ENCODE measurements at places on chromosomes 13 and 19. TPM values are rescaled to one million over a fixed set of nuclear protein-coding genes. Genes with fewer than 3 reads are reported as not detected.

Gene LRRC63
- not detected for total RNA-seq

Gene GNG8
- not detected for total RNA-seq

Gene CD209
- 2.6 TPM for total RNA-seq

Gene CRLF1
- total RNA-seq, result 0.69 TPM

Gene CYP2S1
- total RNA-seq, result 1.2 TPM

Gene OLFM2
- total RNA-seq, result 4.6 TPM

Gene MAMSTR
- 0.26 TPM for total RNA-seq

Gene ZNF429
- 16.9 TPM for total RNA-seq

Gene TSSK6
- 2.0 TPM for total RNA-seq

Gene ZNF568
- 10.2 TPM for total RNA-seq

Gene RASGRP4
- total RNA-seq, result 2.0 TPM

Gene PRR22
- 1.6 TPM for total RNA-seq

Gene DUS3L
- total RNA-seq, result 46.1 TPM

Gene CEACAM5
- 0.29 TPM for total RNA-seq

Gene ADGRE2
- total RNA-seq, result 0.26 TPM

Gene C5AR1
- 8.0 TPM for total RNA-seq

Gene GIPR
- not detected for total RNA-seq
